Activated CD4-positive, alpha-beta T cell treated with anti-CD3 and anti-CD28 coated beads, Interleukin-2, amount 50 U/mL, for 24 hours (primary cell): ENCODE measurements at places on chromosomes 13 and 19.

GRCh38 chr13:89610331-89610730 is 1737.2 kb upstream of the MIR17HG start:
- DNase-seq, result no peak

- peak; percentile 23 for DNase-seq
Observed at GRCh38 chr19:40398417-40399131, 8.6 kb upstream of the HIPK4 start.

GRCh38 chr19:6221878-6222746 is 57.7 kb downstream of the MLLT1 start:
- no peak for DNase-seq

- DNase-seq, result peak; percentile 47
Observed at GRCh38 chr19:584240-585001, 5.3 kb upstream of the HCN2 start.

GRCh38 chr13:20466371-20466770 is 59.3 kb downstream of the CRYL1 start:
- no peak for DNase-seq

- DNase-seq, result no peak
Observed at GRCh38 chr13:72384186-72384823, 343.1 kb downstream of the MZT1 start.

DNA sequence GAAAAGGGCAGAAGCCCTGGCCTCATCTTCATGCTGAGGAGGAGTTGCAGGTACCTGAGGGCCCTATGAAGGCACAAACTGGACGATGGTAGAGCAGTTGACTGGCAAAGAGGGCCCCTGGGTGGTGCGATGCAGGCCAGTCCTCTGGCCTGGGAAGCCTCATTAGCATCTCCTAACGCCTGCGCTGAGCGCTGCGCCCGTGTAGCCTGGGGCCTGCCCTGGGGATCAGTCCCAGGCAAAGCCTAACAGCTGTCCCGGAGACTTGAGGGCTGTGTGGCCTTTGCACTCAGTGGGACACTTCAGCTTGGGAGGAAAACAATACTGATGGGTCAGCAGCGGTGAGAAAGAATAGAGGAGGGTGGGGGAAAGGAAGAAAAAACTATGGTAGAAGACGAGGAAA is 187.7 kb downstream of the RAP2A start:
- DNase-seq, result no peak

GRCh38 chr19:31913103-31913661 is 432.2 kb upstream of the ZNF507 start:
- DNase-seq, result no peak

DNA sequence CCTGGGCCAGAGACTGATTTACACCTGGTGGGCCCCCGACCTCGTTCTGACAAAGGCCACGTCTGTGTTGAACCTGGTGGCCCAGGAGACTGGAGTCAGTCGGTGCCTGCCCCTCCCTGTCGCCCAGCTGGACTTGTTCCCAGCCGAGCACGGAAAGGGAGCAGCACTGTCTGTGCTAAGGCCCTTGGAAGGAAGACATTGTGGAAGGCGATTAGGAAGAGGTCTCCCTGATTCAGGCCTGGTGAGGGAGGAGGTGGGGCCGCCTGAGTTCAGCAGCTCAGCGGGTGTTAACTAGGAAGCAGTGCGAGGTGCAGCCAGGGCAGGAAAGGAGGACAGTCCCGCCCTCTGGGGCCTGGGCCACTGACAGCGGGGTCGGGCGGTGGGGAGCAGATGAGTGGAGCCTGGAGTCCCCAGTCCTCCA is 64.7 kb downstream of the GPR12 start:
- no peak for DNase-seq

GRCh38 chr13:113187883-113188665 is 20.4 kb downstream of the PCID2 start:
- no peak for DNase-seq

DNA sequence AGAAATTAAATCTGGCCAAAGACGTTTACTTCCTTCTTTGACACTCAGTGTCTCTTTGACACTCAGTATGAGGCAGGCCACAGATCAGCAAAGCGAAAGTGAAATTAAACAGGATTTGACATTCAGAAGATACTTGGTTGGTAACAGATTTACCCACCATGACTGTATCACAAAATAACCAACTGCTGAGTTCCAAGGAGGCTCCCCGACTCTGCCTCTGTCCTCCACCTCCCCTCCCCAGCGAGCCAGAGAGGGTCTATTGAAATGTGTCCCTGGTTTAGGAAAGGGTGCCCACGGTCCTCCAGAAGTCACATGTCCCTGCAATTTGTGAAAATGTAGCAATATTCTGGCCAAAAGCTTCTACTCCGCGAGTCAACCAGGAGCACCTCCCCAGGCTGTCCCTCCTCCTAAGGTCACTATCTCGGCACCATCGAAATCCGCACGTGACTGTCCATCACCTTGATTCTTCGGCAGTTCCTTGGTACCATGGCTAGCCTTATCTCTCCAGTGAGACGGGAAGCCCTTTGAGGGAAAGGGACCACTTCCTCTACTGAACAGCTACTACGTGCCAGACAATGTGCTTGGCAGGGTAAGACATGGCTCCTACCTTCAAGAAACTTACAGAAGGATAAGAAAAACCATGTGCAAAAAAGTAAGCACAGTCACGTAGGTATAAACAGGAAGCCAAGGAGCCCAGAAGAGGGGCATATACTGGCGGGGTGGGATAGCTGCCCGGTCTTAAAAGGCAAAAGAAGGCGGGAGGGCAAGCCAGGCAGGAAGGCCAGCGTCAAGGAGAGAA is 1.5 kb downstream of the N4BP2L1 start:
- peak; percentile 21 for DNase-seq

DNA sequence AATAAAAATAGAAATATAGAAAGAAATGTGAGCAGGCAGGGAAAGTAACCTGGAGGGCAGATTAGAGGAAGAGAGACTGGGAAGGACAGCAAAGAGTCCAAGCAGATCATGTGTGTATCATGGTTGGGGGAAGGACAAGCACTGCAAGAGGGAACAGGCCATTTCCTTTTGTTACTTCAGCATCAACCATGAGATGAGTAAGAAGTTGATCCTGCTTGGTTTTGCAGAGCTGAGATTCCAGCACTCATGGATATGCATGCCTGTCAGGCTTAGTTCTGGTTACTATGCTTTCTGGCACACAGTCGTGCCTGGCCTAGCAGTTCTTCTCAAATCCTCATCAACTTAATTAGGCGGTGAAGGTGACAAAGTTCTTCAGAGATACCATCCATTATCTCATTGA is 18.1 kb downstream of the NALCN start:
- no peak for DNase-seq

DNA sequence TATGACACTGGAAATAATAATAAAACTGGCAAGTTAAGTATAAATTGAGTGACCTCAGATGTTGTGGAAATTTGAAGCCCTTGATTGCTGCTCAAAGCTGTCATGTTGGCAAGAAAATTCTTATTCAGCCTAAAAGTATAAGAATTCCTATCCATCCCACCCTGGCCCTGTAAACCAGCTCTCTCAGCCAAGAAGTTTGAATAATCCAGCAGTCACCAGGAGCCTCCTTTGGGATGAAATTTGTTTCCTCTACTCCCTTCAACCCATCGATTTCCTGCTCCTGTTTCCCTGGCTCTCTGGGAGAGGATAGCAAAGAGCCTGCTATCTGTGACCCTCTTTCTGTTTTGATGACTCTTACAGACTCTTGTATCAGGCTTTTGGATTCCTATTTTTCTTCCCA is 169.3 kb downstream of the LHFPL6 start:
- DNase-seq, result no peak

DNA sequence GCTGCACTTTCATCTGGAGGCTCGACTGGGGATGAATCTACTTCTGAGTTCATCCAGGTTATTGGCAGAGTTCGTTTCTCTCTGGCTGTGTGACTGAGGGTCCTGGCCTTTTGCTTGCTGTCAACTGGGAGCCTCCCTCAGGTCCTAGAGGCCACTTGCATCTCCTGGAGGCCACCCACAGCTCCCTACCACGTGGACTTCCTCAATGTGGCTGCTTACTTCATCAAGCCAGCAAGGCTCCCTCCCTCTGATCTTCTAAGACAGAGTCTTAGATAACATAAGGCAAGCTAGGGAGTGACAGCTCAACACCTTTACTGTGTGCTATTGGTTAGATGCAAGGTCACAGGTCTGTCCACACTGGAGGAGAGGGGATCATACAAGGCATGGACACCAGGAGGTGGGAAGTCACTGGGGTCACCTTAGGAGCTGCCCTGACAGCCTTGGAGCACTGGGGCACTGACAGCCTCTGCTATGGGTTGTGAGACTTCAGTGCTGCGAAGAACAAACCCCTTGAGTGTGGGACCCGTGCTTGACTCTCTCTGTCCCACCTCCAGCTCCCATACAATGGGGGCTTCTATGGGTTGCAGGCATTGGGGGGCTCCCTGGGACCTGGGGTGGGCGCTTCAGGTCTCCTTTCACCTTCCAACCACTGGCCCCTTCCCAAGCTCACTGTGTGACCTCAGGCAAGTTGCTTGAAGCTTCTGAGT is 5.3 kb downstream of the FAM187B start:
- no peak for DNase-seq

DNA sequence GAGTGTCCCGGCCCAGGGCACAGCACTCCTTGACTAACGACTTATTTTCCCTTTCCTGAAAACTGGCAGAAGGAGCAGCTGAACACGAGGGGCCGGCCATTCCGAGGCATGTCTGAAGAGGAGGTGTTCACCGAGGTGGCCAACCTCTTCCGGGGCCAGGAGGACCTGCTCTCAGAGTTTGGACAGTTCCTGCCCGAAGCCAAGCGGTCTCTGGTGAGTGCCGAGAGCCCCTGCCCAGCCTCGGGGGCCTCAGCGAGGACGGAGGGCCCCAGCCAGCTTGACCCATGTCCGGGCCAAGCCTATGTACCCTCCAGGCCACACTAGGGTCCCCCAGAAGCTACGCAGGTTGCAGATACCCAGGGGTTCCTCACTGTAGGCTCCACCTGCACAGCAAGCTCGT is 17.7 kb downstream of the SIN3B start:
- DNase-seq, result no peak

- DNase-seq, result no peak
Observed at GRCh38 chr19:4081441-4082129, 14.9 kb upstream of the ZBTB7A start.

- DNase-seq, result no peak
Observed at GRCh38 chr13:74217811-74218210, 83.6 kb upstream of the KLF12 start.

- no peak for DNase-seq
Observed at GRCh38 chr19:36483653-36484052, 5.7 kb downstream of the ZNF566 start.

GRCh38 chr13:109869312-109870237 is 83.2 kb upstream of the IRS2 start:
- no peak for DNase-seq

DNA sequence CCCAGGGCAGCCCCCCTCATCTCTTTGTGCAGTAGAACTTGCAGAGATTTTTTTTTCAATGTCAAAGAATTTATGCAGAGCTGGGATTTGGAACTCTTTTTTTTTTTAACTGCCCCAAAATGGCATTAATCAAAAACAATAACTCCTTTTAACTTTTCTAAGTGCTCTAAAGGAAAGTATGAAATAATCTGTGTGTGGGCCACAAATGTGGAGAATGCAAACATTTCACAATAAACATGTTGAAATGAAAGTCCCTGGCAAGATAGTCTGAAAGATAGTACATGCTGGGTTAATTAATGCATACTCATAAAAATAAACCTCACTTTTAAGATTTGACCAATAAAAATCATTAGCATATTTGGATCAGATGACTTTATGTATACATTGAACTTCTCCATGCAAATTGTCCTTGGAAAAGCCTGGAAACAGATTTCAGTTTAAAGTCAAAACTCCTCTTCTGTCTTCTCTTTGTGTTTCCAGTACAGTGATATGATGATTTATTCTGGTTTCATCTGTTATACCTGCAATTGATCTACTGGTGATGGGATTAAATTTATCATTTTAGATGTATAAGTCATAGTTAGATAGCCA is 30.5 kb upstream of the ZNF536 start:
- no peak for DNase-seq
